ENCODE measurements at places on chromosomes 11 and 22. TPM values are rescaled to one million over a fixed set of nuclear protein-coding genes. Genes with fewer than 3 reads are reported as not detected.

The KCNE3 gene
- polyA plus RNA-seq: not detected

- no peak overlapping the region for H3K27ac ChIP-seq
- peaks cover 11% of the 10 kb centered on the region for H3K27me3 ChIP-seq
- no peaks in the 10 kb centered on the region for H3K36me3 ChIP-seq
- no peaks in the 10 kb centered on the region for H3K4me1 ChIP-seq
- DNase-seq: no peak
Observed at GRCh38 chr11:116249561-116249960, 523.2 kb downstream of the BUD13 start.

DNA sequence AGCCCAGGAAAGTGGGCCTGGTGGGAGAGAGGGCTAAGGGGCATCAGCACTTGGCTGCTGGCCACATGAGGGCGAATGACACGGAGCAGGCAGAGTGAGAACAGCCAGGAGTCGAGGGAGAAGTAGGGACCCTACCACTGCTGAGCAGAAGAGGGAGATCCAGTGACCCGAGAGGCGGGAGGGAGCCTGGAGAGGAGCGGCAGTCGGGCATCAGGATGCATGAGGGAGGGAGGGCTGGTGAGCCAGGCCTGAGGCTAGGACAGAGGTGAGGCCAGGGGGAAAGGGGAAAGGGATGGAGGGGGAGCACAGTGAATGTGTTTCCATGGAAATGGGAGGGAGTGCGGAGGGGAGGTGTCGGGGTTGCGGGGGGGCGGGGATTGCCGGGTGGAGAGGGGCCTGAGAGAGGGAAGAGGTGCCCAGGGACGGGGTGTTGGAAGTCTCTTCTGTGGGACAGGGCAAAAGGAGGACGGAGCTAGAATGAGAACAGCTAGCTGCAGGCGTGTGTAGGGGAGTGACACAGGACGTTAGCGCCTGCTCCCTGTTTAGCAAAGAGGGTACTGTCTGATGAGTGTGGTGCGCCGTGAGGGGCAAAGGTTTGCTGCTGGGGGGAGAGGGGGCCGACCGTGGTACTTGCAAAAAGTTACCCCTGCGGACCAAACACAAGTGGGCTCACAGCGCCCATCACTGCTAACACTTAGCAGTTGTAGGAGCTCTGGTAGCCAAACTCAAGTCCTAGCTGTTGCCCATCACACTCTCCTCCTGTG lies 37.1 kb upstream of the WNT11 start:
- no peaks in the 10 kb centered on the region for H3K4me1 ChIP-seq
- H3K27me3 ChIP-seq: no peaks in the 10 kb centered on the region
- no peak overlapping the region for H3K27ac ChIP-seq

DNA sequence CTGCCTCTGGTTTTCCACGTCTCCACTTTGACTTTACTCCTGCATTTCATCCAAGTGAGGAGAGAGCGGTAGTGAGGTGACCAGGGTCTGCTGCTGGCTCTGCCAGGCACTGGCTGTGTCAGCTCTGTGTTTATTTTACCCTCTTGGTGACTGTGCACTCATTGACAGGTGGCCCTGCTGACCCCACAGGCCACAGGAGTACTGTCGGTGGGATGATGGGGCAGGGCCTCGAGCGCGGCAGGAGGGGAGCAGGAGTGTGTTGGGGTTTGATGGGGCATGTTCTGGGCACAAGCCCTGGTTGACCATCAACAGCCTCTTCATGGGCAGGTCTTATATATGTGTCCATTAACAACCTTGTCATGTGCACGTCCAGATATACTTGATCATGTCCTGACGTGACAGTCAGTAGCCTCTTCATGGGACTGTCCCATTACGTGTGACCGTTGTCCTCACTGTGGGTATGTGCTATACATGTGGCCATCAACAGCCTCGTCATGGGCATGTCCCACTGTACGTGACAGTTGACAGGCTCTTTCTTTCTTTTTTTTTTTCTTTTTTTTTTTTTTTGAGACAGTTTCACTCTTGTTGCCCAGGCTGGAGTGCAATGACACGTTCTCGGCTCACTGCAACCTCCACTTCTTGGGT lies 31.4 kb upstream of the ACR start:
- peaks cover 10% of the 10 kb centered on the region for H3K4me1 ChIP-seq
- H3K27me3 ChIP-seq: no peaks in the 10 kb centered on the region
- no peak for DNase-seq
- H3K36me3 ChIP-seq: no peaks in the 10 kb centered on the region
- no peak overlapping the region for H3K4me3 ChIP-seq
- H3K27ac ChIP-seq: no peak overlapping the region

DNA sequence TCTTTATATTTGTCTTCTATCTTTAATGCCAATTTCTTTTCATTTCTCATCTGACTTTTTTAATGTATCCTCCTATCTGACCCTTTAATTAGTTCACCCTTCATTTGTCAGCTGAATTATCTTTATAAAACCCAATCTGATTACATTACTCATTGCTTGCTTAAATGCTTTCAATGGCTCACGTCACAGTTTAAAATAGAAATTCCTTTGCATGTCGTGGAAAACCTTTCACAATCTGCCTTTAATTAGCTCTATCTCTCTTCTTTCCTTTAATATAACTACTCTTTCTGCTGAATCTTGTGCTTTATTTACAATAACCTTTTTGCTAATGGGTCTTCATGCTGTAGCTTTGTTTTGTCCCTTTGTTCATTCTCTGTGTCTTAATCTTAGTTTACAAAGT lies 125.7 kb downstream of the DYNC2H1 start:
- H3K27me3 ChIP-seq: no peaks in the 10 kb centered on the region
- no peak for DNase-seq
- H3K36me3 ChIP-seq: no peaks in the 10 kb centered on the region
- no peaks in the 10 kb centered on the region for H3K4me1 ChIP-seq

Measured in naive thymus-derived CD8-positive, alpha-beta T cell (primary cell).